Stimulated activated CD8-positive, alpha-beta memory T cell treated with anti-CD3 and anti-CD28 coated beads, Interleukin-7, amount 100 ng/mL, for 1 hour (primary cell): ENCODE measurements at places on chromosomes 5 and 9.

- DNase-seq, result no peak
Measured at GRCh38 chr5:124957063-124957462, 210.6 kb upstream of the ZNF608 start.

GRCh38 chr5:96175090-96175489 is 213.4 kb upstream of the ELL2 start:
- no peak for DNase-seq

DNA sequence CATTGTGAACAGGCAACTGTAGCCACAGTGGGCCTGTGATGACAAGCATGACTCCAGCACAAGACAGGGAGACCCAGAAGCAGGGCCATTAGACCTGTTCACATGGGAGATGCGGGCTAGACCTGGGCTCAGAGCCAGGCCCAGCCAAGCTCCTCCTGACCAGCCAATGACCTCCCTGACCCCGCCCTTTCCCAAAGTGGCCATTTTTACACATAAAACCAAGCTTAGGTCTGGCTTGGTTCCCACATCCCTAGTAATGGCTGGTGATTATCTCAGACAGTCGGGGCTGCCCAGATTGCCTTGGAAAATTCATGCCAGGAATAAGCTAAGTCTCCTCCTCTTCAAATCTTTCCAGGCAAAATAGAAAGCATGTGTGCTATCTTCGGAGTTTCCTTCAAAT is 94.1 kb downstream of the FRMD3 start:
- DNase-seq, result no peak

- no peak for DNase-seq
Measured at GRCh38 chr9:113600023-113600823, 136.7 kb downstream of the RGS3 start.

DNA sequence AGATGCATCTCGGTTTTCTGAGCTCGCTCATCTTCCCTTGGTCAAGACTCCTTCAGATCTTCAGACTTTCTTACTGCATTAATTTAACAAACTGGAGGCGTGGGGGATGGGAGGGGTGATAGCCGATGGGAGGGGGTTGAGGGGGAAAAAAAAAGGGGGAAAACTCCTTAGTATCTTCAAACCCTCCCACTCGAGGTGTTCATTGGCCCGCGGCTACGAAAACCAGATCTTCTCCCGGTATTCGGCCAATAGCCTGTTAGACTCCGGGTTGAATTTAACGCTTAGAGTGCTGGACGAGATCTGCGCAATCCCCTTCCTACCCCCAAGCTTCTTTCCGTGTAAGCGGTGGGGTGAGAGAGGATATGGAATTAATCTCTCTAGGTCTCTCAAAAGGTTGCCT is 689 bp upstream of the GLRA1 start:
- DNase-seq, result no peak

GRCh38 chr5:37855438-37855837 is 15.6 kb upstream of the GDNF start:
- no peak for DNase-seq

DNA sequence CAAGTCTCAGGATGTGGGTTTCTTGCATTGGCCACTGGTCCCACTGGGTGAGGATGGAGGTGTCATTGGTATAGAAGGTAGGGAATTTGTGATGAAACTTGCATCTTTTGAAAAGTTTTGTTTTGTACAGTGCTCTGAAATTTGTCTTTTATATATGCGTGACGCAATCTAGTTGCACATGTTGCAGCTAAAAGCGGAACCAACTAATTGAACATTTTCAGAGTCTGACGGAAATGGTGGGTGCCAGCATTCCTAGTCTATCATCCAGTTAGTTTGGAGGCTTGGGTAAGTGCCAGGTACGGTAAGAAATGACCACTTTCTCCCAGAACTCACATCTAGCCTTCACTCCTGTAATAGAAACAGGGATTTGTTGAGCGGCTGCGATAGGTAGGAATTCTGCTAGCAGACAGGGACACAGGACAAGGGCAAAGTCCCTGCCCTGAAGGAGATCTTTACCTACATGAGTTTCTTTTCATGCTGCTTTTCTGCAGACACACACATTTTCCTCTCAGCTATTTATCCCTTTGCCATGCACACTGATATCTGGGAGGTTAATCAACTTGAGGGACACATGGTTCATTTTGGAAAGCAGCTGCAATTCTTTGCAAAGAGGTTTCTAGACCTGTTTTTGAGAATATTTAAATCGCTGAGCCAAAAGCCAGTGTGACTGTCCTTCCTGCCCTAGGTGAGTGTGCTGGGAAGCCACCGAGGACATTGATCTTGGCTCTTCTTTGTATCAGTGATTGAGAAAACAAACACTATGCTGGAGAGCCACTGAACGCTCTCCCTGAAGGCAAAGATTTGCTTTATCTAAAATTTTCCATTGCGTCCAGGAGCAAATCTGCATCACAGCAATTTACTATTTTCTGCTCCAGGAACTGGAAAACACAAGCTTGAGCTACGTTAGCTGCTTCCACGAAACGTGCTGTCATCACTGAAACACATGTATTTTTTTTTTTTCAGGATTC is 89.7 kb downstream of the DAP start:
- no peak for DNase-seq

DNA sequence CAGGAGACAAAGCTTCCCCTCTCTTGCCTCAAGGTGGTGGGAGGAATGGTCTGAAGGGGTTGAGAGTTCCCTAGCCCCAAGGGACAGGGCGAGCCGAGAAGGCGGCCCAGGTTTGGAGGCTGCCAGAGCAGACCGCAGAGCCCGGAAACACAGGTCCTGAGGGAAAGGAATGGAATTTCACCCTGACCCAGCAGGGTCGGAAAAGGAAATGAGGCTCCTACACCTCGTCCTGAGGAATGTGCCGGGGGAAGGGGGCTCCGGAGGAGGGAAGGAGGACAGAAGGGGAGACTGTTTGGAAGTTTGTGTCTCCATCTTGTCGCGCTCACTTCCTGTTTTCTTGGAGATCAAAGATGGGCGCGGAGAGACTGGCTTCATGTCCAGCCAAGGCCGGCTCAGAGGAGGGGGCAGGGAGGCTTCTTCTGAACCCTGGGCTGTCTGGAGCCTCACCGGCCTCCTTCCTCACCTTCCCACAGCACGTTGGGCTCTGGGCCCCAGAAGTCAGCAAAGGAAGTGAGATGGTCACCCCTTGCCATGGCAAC is 9.6 kb downstream of the ENG start:
- no peak for DNase-seq

GRCh38 chr9:130144703-130145102 is 27.5 kb upstream of the NCS1 start:
- DNase-seq, result no peak

GRCh38 chr9:89969156-89969675 is 364.4 kb downstream of the GADD45G start:
- DNase-seq, result no peak

DNA sequence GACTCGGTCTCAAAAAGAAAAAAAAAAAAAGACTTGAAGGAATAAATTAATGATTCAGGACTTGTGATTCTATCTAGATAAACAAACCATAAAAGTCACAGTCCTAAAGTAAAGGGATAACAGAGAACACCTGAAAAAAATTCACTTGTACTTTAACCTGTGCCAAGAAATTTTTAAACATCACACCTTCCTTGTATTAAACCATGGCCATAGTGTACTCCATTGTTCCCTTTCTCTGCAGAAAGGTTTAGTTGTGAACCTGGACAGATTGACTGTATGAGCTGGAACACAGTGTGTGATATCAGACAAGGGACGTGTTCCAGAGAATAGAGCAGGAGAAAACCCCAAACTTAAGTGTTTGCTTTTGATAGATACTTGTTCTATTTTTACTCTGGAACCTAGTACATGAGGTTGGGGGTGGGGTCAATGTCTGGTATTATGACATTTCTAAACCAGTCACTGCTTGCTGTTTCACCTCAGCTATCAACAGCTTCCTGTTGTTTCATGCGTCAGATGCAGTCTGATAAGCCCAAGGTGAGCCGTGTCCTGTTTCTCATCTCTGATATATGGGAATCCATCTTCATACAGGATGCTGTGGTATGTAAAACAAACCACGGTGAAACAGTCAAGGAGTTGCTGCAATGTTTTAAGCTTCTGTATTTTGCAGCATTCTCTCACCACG is 62.5 kb upstream of the ITGA1 start:
- DNase-seq, result peak; percentile 19

GRCh38 chr9:135648494-135649410 is 9.4 kb upstream of the GLT6D1 start:
- DNase-seq, result no peak

DNA sequence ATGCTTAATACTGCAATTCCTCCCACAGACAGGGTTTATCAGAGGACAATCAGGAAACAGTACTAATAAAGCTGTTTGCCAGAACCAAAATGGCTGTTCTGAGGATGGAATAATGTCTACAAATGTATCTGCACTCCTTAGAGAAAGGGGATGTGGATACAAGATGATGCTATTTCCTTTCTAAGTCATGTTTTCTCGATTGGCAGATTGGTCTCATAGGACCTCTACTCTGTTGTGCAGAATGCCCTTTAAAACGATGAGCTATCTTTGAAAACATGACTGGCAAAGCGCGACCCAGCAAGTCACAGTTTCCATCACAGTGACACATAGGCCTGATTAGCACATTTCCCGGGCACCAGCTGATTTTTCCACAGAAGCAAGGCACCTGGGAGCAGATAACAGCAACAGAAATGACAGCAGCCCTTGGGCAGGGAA is 54.0 kb downstream of the AOPEP start:
- DNase-seq, result no peak

- no peak for DNase-seq
Measured at GRCh38 chr9:132937463-132937901, 6.9 kb downstream of the TSC1 start.

DNA sequence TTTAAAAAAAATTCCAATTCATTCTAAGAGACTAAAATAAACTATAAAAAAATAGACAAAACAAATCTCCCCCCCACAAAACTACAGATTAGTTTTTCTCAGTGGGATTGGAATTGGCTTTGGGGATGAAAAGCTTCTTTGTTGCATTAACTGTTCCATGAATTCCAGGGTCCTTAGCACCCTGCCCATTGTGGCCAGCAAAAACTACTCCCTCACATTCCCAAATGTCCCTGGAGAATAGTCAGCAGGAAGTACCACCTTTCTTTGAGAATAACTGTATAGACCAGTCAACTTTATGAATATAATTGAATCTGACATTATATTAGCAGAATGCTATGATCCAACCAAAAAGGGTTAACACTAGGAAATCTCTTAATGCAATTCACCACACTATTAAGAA is 147.9 kb downstream of the LPAR1 start:
- no peak for DNase-seq

DNA sequence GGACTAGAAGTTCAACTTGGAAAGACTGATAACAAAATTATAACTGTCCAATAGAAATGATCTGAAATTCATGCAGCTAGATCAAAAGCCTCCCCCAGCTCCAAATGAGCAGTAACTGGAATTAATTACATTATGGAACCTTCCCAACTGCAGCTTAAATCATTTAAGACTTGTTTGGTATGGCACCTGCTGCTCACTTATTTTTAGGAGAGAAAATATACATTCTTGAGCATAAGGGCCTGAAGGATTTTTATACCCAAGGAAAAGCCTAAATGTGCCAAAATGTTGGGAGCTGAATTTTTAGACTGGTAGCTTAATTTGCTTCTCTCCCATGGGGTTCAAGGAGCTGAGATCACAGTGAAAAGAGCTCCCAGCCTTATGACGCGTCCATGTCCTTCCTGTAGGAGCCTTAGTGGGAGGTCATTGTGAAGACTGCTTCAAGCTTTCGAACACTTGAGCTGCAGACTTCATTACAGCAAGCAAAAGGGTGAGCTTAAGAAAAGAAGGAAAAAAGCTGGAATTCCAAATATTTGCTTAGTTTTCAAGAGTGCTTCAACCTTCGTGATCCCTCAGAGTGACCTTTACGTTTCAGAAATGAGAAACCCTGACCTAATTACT is 276.0 kb downstream of the DMAC1 start:
- no peak for DNase-seq
